Activated CD8-positive, alpha-beta memory T cell treated with anti-CD3 and anti-CD28 coated beads, Interleukin-2, amount 10 ng/mL, durations not matched to agents 7 days and 5 days (primary cell): ENCODE measurements at places on chromosomes 16 and 17. TPM values are rescaled to one million over a fixed set of nuclear protein-coding genes. Genes with fewer than 3 reads are reported as not detected.

Gene TMEM100
- not detected for total RNA-seq

Gene BTBD17
- not detected for total RNA-seq

Gene KRT36
- not detected for total RNA-seq

Gene SEC14L5
- not detected for total RNA-seq

Gene BCL6B
- total RNA-seq: 6.7 TPM

- H3K4me3 ChIP-seq: no peak overlapping the region
- no peaks in the 10 kb centered on the region for H3K4me1 ChIP-seq
- DNase-seq: no peak
- H3K27me3 ChIP-seq: no peaks in the 10 kb centered on the region
- peaks cover 12% of the 10 kb centered on the region for H3K36me3 ChIP-seq
- H3K27ac ChIP-seq: no peak overlapping the region
Observed at GRCh38 chr16:47258874-47259461, 115.2 kb upstream of the NETO2 start.

DNA sequence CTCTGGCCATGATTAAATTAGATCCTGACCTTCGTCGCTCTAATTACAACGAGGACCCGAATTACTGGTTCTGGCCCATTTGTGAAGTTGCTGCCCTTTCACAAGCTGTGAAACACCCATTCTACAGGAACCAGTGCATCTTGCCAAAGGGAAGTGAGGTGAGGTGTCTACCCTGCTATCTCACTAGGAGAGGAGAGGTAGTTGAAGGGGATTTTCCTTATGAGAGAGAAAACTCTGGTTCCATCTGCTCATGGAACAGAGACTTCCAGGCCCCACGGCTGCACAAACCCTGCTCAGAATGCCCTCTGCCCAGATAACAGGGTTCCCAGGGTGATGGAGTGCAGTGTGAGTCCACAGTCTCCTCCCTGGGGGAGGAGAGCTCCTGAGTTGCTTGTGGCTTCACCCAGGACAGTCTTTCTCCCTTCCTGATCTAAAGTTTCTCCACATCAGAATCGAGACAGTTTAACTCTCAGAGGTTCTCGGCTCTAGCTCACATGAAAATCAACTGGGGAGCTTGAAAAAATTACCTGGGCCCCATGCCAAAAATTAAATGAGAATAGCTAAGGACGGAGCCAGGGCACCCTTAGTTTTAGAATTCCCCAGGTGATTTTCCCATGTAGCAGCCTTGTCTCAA, 7.8 kb upstream of the SSTR2 start:
- H3K4me3 ChIP-seq: no peak overlapping the region
- peaks cover 6% of the 10 kb centered on the region for H3K4me1 ChIP-seq
- H3K27me3 ChIP-seq: peaks cover 29% of the 10 kb centered on the region
- no peak for DNase-seq

DNA sequence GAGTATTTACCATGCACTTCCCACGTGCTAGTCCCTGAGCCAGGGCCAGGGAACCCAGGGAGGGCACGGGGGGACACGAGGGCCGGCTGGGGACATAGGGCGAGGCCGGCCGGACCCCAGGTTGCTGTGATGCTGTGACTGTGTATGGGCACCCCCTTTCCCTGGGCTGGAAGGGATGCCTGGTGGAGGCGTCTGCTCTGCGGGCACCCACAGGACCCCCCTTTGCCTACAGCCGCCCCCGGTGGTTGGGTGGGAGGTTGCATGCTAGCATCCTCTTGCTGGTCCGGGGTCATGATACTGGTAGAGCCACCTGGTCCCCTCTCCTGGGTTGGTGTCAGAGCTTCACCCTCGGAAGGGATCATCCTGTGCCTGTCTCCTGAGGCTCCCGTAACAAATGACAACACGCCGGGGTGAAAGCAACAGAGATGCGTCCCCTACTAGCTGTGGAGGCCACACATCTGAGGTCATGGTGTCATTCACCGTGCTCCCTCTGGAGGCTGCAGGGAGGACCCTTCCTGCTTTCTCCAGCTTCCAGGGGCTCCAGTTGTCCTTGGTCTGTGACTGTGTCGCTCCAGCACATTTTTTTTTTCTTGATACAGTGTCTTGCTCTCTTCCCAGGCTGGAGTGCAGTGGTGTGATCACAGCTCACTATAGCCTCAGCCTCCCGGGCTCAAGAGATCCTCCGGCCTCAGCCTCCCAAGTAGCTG, 3.1 kb upstream of the CIAO3 start:
- peaks cover 3% of the 10 kb centered on the region for H3K36me3 ChIP-seq
- no peaks in the 10 kb centered on the region for H3K27me3 ChIP-seq
- peaks cover 9% of the 10 kb centered on the region for H3K4me1 ChIP-seq
- H3K4me3 ChIP-seq: no peak overlapping the region
- no peak overlapping the region for H3K27ac ChIP-seq

DNA sequence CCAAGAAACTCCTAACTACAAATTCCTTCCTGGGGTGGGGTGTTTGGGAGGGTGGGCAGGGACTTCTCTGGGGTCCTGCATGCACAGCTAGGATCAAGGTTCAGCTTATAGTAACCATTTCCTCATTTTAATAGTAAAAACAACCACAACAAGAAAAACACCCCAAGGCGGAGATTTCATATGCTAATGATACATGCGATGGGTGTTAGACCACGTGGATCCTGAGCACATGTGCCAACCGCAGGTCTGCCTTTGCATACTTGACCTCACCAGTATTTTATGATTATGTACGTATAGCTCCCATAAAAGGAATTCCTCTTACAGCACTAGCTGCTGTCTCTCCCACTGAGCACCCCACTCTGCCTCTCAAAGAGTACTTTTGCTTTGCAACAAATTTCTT, 1.9 kb downstream of the KRTAP4-11 start:
- peaks cover under 1% of the 10 kb centered on the region for H3K36me3 ChIP-seq
- peaks cover 6% of the 10 kb centered on the region for H3K4me1 ChIP-seq
- peaks cover 12% of the 10 kb centered on the region for H3K27me3 ChIP-seq
- no peak for DNase-seq
- H3K27ac ChIP-seq: no peak overlapping the region
- no peak overlapping the region for H3K4me3 ChIP-seq

DNA sequence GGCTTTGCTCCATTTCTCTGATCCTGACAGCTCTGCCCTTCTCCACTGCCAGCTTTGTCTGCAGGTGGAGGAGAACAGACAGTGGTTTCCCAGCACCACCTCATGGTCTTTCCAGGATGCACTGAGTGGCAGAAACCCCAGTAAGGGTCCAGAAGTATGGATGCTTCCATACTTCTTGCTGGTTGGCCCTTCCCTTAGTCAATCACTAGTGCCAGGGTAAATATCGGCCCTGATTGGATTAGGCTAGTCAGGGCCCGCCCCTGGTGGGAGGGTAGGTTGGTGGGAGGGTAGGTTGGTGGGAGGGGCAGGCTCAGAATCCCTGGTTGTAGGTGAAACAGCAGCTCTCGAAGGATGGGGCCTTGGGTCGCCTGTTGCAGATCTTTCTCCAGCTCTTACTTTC, 10.2 kb downstream of the RNF213 start:
- H3K4me3 ChIP-seq: peak overlapping the region; percentile 42
- DNase-seq: peak; percentile 59
- peaks cover 38% of the 10 kb centered on the region for H3K4me1 ChIP-seq
- H3K27me3 ChIP-seq: no peaks in the 10 kb centered on the region

- no peaks in the 10 kb centered on the region for H3K36me3 ChIP-seq
- no peaks in the 10 kb centered on the region for H3K4me1 ChIP-seq
- no peak for DNase-seq
- no peaks in the 10 kb centered on the region for H3K27me3 ChIP-seq
Observed at GRCh38 chr17:52227926-52228325, 69.4 kb upstream of the CA10 start.

DNA sequence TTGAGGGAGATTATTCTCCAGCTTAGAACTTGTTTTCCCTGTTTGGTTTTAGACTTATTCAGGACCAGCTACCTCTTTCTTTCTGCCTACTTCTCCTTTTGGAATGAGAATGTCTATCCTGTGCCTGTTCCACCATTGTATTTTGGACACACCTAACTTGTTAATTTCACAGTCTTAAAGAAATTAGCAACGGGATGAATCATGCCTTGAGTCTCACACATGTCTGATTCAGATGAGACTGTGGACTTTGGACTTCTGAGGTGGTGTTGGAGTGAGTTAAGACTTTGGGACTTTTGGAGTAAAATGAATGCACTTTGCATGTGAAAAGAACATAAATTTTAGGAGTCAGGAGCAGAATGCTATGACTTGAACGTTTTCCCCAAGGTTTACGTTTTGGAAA, 581.4 kb downstream of the CDH11 start:
- H3K27ac ChIP-seq: no peak overlapping the region
- H3K4me3 ChIP-seq: no peak overlapping the region
- H3K4me1 ChIP-seq: no peaks in the 10 kb centered on the region
- H3K36me3 ChIP-seq: no peaks in the 10 kb centered on the region
- no peak for DNase-seq
- no peaks in the 10 kb centered on the region for H3K27me3 ChIP-seq

DNA sequence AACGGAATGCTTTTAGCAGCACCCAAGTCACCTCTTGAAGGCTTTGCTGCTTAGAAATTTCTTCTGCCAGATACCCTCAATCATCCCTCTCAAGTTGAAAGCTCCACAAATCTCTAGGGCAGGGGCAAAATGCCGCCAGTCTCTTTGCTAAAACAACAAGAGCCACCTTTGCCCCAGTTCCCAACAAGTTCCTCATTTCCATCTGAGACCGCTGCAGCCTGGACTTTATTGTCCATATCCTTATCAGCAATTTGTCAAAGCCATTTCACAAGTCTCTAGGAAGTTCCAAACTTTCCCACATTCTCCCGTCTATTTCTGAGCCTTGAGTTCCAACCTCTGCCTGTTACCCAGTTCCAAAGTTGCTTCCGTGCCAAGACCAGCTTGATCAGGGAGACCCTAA, 27.4 kb downstream of the TMC6 start:
- no peak for DNase-seq
- H3K4me3 ChIP-seq: no peak overlapping the region

GRCh38 chr16:60261425-60261824, 1527.3 kb upstream of the GOT2 start:
- H3K4me1 ChIP-seq: no peaks in the 10 kb centered on the region
- no peaks in the 10 kb centered on the region for H3K36me3 ChIP-seq
- DNase-seq: no peak
- H3K4me3 ChIP-seq: no peak overlapping the region
- H3K27ac ChIP-seq: no peak overlapping the region

- H3K27ac ChIP-seq: no peak overlapping the region
- DNase-seq: no peak
- peaks cover 14% of the 10 kb centered on the region for H3K36me3 ChIP-seq
- no peak overlapping the region for H3K4me3 ChIP-seq
Observed at GRCh38 chr17:77676237-77676661, 282.3 kb upstream of the TNRC6C start.

- no peaks in the 10 kb centered on the region for H3K36me3 ChIP-seq
- no peaks in the 10 kb centered on the region for H3K4me1 ChIP-seq
- no peak for DNase-seq
- no peak overlapping the region for H3K27ac ChIP-seq
Observed at GRCh38 chr17:74079537-74080300, 123.8 kb upstream of the RPL38 start.

DNA sequence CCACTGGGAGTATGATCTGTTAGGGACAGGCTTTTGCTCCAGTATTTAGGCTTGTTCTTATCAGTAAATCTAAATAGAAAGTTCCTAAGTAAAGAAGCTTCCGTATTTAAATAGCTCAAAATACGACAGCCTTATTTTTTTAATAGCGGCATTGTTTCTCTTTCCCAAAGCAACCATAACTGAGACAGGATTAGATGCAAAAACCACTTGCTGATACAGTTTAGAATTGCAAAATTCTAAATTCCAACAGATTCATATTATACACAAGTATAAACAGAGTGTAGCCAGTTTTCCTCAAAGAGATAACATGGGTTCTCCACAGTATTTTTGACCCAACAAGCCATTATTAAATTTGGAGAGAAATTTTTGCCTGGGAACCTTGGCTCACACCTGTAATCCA, 276.7 kb downstream of the FTO start:
- H3K27me3 ChIP-seq: no peaks in the 10 kb centered on the region
- no peak for DNase-seq
- H3K36me3 ChIP-seq: no peaks in the 10 kb centered on the region
- H3K4me3 ChIP-seq: no peak overlapping the region
- no peak overlapping the region for H3K27ac ChIP-seq
